Esophagus muscularis mucosa (tissue), 4 donors: ENCODE measurements at places on chromosomes 5 and 9. TPM values are rescaled to one million over a fixed set of nuclear protein-coding genes. Genes with fewer than 3 reads are reported as not detected.
A peak's percentile ranks its signal among the peaks of the same experiment; 100 is the strongest.

ZNF608 gene
- total RNA-seq: 30.4 TPM

GABRA1 gene
- not detected for total RNA-seq

FAM151B gene
- 2.6 TPM for total RNA-seq

SHISAL2B gene
- not detected for total RNA-seq

ACTBL2 gene
- total RNA-seq: not detected

SV2C gene
- total RNA-seq: 0.42 TPM

MARCOL gene
- total RNA-seq: not detected

RABEPK gene
- total RNA-seq: 15.0 TPM

INVS gene
- 24.1 TPM for total RNA-seq

HAPLN1 gene
- total RNA-seq: 0.39 TPM

DNA sequence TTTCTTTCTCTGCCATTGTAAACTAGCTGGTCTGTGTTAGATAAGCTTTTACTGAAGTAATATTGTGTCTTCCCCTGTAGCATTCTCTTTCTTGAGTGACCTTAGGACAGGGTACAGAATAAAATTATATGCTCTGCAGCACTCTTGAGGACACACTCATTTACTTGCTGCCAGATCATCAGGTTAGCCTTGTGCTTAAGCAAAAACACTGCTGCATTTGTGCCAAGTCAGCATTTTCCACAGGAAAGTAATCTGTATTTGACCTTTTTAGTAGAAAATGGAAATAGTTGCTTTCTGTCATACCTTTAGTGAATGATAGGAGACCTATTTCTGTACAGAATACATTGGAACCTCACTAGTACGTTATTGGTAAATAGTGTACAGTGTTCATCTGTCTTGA lies 54.2 kb downstream of the LMNB1 start:
- no peak overlapping the region for H3K27ac ChIP-seq
- H3K4me3 ChIP-seq: no peak overlapping the region
- DNase-seq: no peak
- no peaks in the 10 kb centered on the region for H3K4me1 ChIP-seq
- H3K36me3 ChIP-seq: peaks cover 2% of the 10 kb centered on the region

DNA sequence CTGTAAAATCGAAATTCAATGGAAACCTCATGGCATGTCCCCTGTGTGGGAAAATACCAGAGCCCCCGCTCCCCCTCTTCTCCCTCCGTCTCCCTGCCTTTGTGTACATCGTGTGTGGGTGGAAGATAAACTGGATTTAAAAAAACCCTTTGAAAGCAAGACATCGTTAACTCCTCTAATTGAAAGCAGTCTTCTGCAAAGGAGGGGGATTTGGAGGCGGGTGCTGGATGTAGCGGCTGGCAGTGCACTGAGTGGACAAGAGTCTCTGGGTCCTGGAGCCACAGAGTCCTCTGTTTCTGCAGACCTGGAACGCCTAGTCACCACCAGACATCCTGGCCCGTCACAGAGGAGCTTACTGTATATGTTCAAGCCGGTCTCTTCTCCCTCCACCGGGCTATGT lies 169.4 kb downstream of the PAPPA start:
- peaks cover 9% of the 10 kb centered on the region for H3K4me1 ChIP-seq
- H3K4me3 ChIP-seq: no peak overlapping the region
- H3K27ac ChIP-seq: no peak overlapping the region
- H3K36me3 ChIP-seq: no peaks in the 10 kb centered on the region

- no peaks in the 10 kb centered on the region for H3K4me1 ChIP-seq
- no peak overlapping the region for H3K27ac ChIP-seq
- DNase-seq: no peak
- H3K4me3 ChIP-seq: no peak overlapping the region
Measured at GRCh38 chr9:87434366-87434765, 63.3 kb upstream of the DAPK1 start.

- H3K36me3 ChIP-seq: no peaks in the 10 kb centered on the region
- peak overlapping the region; percentile 96 for H3K27ac ChIP-seq
- peak overlapping the region; percentile 74 for H3K4me3 ChIP-seq
- DNase-seq: no peak
- no peaks in the 10 kb centered on the region for H3K27me3 ChIP-seq
- H3K4me1 ChIP-seq: peaks cover 24% of the 10 kb centered on the region
Measured at GRCh38 chr5:54517174-54517511, 416 bp upstream of the SNX18 start.

DNA sequence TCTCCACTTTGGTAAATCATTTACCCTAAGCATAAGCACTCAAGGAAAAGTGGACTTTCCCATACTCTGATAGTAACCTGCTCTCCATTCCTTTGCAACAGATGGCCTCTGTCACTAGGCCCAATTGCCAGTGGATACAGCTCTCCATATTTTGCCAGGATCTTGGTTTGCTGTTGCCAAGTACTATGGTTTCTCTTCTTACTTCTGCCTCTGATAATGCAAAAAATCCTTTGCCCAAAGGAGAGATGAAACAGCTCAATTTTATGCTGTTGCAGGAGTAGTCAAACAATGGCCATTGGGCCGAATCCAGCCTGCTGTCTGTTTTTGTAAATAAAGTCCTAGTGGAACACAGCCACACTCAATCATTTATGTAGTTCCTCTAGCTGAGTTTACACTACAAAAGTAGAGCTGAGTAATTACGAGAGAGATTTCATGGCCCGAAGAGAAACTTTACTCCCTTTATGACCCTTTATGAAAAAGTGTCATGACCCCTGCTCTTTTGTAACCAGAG lies 92.5 kb downstream of the HTR4 start:
- no peak for DNase-seq
- H3K4me1 ChIP-seq: no peaks in the 10 kb centered on the region
- H3K36me3 ChIP-seq: no peaks in the 10 kb centered on the region
- H3K4me3 ChIP-seq: no peak overlapping the region
- H3K27ac ChIP-seq: no peak overlapping the region

DNA sequence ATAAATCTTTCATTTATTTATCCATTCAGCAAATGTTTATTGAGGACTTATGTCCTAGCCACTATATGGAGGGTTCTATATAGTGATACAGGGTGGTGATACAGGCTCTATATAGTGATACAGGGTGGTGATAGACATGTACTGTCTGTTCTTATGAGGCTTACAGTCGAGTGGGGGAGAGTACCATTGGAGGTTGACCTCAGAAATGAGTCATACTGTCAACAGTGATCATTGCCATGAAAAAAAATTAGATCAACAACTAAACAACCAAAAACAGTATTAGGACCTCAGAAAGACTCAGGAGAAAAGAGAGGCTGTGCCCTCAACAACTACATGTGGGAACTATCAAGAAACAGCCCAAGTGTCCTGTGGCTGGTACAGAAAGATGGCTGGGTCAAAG lies 22.0 kb downstream of the PAPPA start:
- no peak overlapping the region for H3K27ac ChIP-seq
- no peaks in the 10 kb centered on the region for H3K4me1 ChIP-seq
- H3K4me3 ChIP-seq: no peak overlapping the region
- no peaks in the 10 kb centered on the region for H3K27me3 ChIP-seq
- H3K36me3 ChIP-seq: no peaks in the 10 kb centered on the region
- no peak for DNase-seq

GRCh38 chr5:148145916-148146315 lies 22.4 kb upstream of the SPINK14 start:
- DNase-seq: no peak
- no peaks in the 10 kb centered on the region for H3K27me3 ChIP-seq
- H3K27ac ChIP-seq: no peak overlapping the region

- no peak for DNase-seq
- H3K4me3 ChIP-seq: no peak overlapping the region
- no peak overlapping the region for H3K27ac ChIP-seq
- no peaks in the 10 kb centered on the region for H3K27me3 ChIP-seq
- H3K36me3 ChIP-seq: peaks cover 71% of the 10 kb centered on the region
Measured at GRCh38 chr9:96491079-96491879, 41.3 kb downstream of the HABP4 start.

DNA sequence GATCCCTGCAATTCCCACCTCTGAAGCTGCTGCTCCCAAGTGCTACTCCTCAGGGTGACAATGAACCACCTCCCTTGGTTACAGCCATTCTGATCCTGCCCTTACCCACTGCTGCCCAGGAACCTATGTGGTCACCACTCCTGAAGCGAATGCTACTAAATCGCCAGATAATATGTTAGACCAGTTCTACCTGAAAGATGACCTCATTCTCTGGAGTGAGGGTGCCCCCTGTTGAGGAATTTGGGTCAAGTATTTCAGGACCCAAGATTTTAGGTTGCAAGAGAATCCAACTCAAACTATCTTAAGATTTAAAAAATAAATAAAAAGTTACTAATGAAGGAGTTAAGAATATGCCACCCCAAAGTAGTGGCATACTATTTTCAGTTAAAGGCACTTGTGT lies 5.8 kb upstream of the SNAPC3 start:
- H3K27ac ChIP-seq: no peak overlapping the region
- no peaks in the 10 kb centered on the region for H3K36me3 ChIP-seq
- no peaks in the 10 kb centered on the region for H3K4me1 ChIP-seq
- DNase-seq: no peak

- no peak overlapping the region for H3K4me3 ChIP-seq
- H3K27ac ChIP-seq: no peak overlapping the region
- no peaks in the 10 kb centered on the region for H3K27me3 ChIP-seq
- no peaks in the 10 kb centered on the region for H3K36me3 ChIP-seq
Measured at GRCh38 chr5:36943584-36943983, 67.0 kb downstream of the NIPBL start.

DNA sequence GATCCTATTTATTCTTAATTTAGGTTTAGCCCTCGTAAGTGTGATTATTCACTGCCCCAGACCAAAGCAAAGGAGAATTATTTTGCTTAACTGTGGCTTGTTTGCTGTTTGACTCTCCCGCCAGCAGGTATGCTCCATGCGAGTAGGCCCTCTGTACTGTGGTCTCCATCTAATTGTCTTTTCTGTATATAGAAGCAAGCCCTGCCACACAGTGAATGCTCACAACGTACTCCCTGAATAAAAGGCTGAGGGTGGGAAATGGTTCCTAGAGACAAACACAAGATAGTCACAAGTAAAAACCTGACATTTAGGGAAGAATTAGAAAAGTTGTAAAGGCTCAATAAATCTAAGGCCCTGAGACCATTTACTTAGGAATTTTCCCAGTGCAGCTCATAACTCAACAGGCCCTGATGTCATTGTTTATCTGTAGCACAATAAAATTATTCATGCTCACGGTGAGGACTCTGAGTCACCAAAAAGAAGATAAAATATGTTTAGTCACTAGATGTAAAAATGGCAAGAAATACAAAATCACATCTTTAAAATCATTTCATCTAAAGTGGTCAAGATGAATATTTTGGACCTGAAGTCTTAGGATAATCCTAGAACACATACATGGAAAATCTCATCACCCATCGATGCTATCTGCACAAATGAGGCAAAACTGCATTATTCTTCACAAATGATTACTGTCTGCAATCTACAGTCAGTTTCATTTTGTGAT lies 473.2 kb downstream of the ENC1 start:
- H3K4me3 ChIP-seq: no peak overlapping the region
- H3K36me3 ChIP-seq: no peaks in the 10 kb centered on the region
- DNase-seq: no peak
- H3K27ac ChIP-seq: peak overlapping the region; percentile 29
- H3K27me3 ChIP-seq: no peaks in the 10 kb centered on the region
